ENCODE measurements at places on chromosomes 13 and 19.
A peak's percentile ranks its signal among the peaks of the same experiment; 100 is the strongest.

DNA sequence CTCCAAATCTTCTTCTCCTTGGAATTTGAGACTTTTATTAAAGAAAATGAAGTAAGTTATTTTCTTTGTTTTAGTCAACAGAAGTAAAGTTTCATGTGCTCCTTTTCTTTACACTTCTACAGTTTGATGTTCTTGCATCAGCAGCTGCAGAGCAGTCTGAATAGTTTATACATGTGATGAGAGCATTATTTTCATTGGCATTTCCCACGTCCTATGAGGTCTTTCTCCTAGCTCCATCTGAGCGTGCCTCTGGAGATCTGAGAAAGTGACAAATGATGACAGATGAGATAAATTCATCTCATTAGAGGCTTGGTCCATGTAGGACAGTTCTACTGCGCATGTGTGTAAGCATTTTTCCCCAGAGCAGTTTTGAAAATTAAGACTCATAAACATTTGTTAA lies 1290.0 kb downstream of the UQCRFS1 start:
- no peak for DNase-seq

DNA sequence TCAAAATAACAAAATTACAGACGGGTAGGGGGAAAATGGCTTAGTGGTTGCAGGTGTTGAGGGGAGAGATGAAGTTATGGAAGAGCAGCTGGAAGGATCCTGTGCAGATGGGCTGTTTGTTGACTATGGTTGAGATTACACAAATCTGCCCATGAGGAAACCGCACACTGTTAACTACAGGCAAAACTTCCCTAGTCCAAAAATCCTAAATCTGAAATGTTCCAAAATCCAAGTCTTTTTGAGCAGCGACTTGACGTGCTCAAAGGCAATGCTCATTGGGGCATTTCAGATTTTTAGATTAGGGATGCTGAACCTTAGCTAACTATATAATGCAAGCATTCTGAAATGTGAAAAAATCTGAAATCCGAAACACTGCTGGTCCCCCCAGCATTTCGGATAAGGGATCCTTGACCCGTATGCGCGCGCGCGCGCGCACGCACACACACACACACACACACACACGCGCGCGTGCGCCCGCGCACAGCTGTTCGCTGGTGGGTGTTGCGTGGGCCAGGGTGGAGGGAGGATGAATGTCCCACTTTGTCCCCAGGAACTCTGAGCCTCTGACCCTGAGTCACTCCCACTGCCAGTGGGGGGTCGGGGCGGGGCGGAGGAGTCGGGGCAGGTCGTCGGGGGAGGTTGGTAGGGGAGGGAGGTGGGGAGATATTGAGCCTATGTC lies 6.8 kb downstream of the F2RL3 start:
- DNase-seq: no peak

- DNase-seq: no peak
Measured at GRCh38 chr19:1863328-1863637, at the start of gene KLF16. TSS of gene KLF16 (minus strand) at chr19:1863579. CDS start at chr19:1863497, 82 bp downstream.

- no peak for DNase-seq
Measured at GRCh38 chr13:73058432-73058735, 421 bp upstream of the KLF5 start.

- no peak for DNase-seq
Measured at GRCh38 chr19:46635920-46636761, at the start of gene GNG8. TSS of gene GNG8 (minus strand) at chr19:46636202. CDS start at chr19:46634682, 1,520 bp downstream.

DNA sequence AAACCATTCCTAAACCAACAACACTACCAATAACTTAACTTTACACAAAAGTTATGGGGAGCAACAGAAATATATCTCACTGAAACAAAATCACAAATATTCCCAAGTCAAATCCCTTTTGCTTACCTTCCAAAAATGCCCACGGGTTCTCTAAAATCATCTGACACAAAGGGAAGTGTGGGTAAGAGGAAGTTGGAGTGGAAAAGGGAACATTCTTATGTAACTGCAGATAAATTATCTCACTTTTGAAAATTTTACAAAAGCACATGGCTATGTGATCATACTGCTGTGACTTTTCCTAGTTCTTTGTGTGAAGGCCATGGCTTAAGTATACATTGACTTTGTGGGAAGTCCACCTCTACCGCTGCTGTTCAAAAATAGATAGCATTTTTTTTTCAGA lies 350.5 kb downstream of the GPC6 start:
- DNase-seq: no peak

DNA sequence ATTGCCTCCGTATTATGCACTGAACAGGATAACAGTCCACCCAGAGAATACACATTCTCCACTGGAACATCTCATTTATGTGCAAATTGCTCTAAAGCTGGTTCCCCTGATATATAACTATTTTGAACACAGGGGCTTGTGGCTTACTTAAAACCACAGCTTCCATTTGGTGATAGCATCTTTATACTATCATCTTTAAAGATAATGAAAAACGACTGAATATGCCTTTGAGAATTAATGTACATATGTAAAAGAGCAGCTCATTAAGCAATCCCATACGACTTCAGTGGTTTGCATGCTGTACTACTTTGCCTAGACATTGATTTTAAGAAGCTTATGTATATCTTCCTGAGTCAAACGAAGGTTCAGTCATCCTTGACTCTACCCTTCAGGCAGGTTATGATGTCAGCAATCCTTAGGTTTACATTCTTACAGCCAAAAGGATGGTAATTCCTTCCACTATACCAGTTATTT lies 40.8 kb downstream of the BRD4 start:
- DNase-seq: no peak

DNA sequence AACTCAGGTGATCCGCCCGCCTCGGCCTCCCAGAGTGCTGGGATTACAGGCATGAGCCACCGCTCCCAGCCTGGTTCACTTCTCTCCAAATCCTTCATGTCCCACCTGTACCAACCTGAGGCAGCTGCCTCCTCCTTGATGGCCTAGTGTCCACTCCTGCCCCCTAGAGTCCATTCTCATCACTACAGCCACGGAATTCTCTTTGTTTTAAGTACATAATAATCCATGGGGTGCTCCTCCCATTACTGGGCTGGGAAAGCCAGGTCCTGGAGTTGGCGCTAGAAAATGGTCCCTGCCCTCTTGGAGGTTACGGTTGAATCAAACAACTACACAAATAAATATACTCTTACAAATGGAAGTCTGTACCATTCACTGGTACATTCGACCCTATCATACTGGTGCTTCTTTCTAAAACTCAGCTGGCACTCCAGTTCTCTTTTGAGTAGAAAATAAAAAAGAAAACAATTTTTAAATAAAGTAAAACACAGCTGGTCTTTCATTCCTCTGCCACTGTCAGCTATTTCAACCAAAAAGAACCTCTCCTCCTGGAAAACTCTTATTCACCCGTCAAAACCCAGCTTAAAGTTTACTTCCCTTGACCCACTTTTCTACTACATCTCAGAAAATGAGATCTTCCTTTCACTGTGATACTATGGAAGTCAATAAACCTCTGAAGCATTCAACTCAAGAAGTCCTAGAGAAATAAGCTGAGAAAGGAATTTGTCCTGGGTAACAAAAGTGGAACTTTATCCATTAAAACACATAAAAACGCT lies 22.4 kb upstream of the ARHGEF18 start:
- peak; percentile 71 for DNase-seq
